ENCODE measurements at places on chromosomes 3 and 15. TPM values are rescaled to one million over a fixed set of nuclear protein-coding genes. Genes with fewer than 3 reads are reported as not detected.

- peak; percentile 91 for DNase-seq
Observed at GRCh38 chr3:193673845-193674244, 80.8 kb downstream of the OPA1 start.

DNA sequence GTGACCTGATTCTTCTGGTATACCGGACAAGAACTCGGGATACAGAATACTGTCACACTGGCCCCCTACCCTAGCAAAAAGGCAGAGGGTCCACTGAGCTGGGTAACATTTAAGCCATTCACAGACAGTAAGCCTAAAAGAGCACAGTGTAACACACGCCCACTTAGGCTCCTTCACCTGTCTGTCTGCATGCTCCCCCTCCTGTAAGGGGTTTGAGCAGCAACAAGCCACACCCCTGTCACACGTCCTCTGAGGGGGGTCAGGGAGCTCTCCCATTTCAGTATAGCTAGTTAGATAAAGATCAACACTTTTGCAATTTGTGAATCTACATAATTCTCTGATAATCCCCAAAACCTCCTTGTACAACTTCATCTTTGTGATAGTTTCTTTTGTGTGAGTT is 586.3 kb upstream of the LMCD1 start:
- DNase-seq = no peak

GRCh38 chr3:114584734-114585371 is 291.0 kb downstream of the TIGIT start:
- no peak for DNase-seq

Gene NAALADL2
- total RNA-seq = 11.5 TPM

GRCh38 chr3:109195815-109196214 is 59.3 kb downstream of the C3orf85 start:
- no peak for DNase-seq

DNA sequence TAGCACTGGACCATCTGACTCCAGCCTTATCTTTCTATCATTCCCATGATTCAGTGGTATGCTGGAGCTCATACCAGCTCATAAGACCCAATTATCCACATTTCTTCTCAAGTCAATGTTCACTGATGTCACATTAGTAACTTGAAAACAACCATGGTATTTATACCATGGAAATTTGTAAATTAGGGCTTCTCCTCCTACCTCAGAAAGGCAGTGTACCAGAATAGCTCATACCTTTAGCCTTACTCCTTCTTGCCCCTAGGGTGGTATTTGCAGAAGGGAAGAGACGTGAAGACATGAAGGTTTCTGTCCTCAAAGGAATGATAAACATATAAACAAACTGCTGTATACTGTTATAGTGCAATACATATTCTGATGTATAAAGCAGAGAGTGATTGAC is 114.2 kb downstream of the NEK11 start:
- no peak for DNase-seq

- no peak for DNase-seq
Observed at GRCh38 chr15:88312941-88313579, 56.5 kb upstream of the NTRK3 start.

Gene EXD1
- 0.41 TPM for total RNA-seq

Gene DUOXA2
- not detected for total RNA-seq

Gene CACNA2D2
- total RNA-seq = 9.5 TPM

- DNase-seq = no peak
Observed at GRCh38 chr3:24548278-24548677, 53.6 kb upstream of the THRB start.

- no peak for DNase-seq
Observed at GRCh38 chr15:62320259-62320658, 155.2 kb upstream of the C2CD4B start.

Gene GMPPB
- total RNA-seq = 10.6 TPM

GRCh38 chr3:58217209-58217811 is 6.5 kb upstream of the DNASE1L3 start:
- DNase-seq = peak; percentile 90

DNA sequence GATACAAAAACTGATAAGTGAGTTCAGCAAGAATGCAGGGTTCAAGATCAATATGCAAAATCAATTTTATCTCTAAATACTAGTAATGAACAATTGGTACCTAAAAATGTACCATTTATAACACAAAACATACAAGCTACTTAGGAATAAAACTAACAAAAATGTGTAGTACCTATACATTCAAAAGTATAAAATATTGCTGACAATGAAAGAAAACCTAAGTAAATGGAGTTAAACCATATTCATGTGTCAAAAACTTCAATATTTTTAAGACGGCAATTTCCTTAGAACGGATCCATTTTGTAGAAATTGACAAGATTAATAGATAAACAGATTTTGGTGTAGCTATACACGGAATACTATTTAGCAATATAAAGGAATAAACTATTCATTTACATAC is 343.1 kb upstream of the CCDC54 start:
- no peak for DNase-seq

DNA sequence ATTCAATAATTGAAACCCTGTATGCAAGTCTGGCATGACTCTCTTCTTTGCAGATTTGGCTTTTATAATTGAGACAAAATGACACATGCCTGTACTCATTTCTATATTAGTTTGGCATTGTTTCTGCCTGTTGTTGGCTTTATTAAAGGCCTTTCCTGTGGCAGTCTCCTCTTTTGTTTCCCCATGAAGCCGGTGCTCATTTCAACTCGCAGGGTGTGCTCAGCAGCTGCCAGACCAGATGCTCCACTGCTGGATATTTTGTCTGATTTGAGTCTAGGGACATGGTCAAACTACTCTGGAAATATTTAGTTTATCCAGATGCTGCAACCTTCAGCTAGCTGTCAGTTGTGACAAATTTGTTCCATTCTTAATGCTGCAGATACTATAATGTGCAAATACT is 445.3 kb downstream of the NAALADL2 start:
- no peak for DNase-seq

Gene ALPK3
- 9.5 TPM for total RNA-seq

Gene SERINC4
- not detected for total RNA-seq

Gene GADL1
- total RNA-seq = 0.03 TPM

Data from neural progenitor cell (in vitro differentiated cells).